Astrocyte of the hippocampus (primary cell): ENCODE measurements at places on chromosomes 4 and X.

GRCh38 chr4:83629945-83630721 is 94.2 kb downstream of the GPAT3 start:
- no peak for DNase-seq

DNA sequence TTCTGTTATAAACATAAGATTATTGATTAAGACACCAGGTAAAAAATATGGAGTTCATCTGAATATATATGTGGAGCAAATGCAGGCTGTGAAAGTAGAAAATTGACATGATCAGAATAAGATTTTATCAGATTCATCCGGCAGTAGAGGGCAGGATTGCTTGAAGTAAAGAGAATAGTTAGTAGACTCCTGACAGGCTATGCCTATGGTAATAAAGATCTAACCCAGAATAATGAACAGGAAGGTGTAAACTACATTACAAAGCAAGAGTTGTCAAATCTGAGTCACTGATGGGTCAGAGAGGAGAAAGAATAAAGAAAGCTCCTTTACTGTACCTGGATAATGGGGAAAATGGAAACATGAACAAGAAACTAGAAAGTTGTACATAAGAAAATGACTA is 20.8 kb upstream of the TMEM184C start:
- peak; percentile 29 for DNase-seq

DNA sequence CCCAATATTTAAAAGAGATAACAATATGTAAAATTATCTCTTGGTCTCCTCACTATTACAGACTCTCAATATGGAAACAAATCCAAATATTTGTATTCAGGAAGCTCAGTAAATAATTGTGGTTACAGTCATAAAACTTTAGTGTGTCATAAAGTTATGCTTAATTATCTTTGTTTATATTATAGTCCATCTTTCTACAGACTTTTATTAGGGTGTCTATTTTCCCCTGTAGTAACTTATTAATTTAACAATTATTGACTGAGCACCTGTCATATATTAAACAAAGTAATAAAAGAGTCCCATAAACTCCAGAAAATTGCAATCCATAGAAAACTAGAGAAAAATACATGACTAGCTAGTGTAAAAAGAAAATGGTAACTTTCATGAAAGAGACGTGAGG is 61.6 kb upstream of the GPM6A start:
- no peak for DNase-seq

- no peak for DNase-seq
Observed at GRCh38 chrX:23811108-23811651, 28.2 kb downstream of the SAT1 start.

GRCh38 chrX:9832811-9833210 is 46.6 kb downstream of the SHROOM2 start:
- DNase-seq: no peak

DNA sequence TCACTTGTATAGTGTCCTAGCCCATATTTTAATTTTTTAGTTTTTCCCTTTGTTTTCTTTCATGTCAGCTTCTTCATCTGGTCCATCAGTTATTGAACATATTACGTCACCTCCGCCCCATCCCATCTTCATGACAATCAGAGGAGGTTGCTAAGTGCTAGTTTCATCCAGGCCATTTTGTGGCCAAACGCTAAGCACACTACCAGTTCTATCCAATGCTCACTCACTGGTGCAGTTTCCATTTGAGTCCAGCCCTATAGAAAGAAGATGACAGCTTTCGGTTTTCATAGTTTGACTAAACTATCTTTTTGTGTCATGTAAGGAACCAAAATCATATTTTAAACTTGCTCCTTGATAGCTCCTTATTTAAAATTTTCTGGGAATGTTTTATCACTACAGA is 304.2 kb downstream of the TENM3 start:
- no peak for DNase-seq

DNA sequence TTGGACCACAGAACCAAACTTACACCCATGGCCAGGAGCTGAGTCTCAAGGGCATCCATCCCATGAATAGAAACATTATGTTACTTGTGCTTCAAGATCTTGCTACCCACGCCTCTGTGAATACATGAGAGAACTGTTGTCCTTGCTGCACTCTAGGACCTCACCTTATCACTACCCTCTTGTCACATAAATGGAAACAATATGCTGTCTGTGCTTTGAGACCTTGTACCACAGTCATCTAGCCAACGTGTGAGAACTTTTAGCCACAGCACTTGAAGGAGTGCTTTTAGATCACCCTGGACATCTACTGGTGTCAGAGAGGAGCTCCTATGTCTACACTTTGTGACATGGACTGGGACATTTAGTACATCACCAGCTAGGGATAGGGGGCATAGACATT is 30.7 kb upstream of the HUWE1 start:
- DNase-seq: no peak

DNA sequence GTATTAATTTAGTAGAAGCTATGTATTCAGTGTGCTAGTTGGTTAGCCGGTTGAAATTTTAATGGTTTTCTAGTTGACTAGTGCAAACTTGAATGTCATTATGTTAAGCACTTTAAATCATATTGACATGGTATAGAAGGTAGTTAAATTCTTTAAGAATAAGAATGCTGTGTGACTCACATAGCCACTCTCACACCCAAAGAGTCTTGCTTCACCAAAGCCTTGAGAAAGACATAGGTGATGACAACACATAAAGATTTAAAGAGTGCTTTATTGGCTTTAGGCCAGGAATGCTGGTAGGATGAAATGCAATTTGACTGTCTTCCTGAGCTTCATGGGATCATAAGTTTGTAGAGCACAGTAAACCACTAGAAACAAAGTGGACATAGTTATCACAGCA is 85.3 kb downstream of the DCAF8L2 start:
- no peak for DNase-seq

- DNase-seq: no peak
Observed at GRCh38 chr4:58981828-58982227, 1871.6 kb upstream of the IGFBP7 start.

DNA sequence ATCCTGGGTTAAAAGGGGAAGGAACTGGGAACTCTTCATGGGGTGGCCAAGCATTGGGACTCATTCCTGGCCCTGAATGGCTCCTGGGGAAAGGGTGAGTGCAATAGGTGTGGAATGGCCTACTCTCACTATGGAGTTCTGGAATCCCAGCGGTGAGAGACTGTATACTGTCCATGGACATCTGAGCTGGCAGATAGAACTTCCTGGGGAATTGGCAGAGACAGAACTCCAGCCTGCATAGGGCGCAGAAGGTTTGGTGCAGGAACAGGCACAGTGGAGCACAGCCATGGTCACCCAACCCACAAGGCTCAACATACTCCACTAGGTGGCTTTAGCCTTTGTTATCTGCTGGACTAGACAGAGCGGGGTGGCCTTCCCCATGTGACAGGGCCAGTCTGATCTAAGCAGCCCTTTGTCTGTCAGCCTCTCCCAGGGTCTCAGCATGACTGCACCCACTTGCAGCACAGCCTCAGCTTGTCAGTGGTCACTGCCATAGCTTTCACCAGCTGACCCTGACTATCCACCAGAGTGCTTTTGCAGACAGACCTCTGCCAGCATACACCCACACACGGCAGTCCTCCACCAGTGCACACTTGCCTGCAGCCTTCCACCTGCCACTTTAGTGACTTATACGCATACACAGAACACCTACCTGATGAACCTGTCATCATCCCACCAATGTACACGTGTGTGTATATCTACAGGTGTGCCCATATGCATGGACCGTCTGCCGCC is 48.4 kb downstream of the TECRL start:
- DNase-seq: no peak

- peak; percentile 14 for DNase-seq
Observed at GRCh38 chr4:116180157-116180601, 905.2 kb downstream of the TRAM1L1 start.

DNA sequence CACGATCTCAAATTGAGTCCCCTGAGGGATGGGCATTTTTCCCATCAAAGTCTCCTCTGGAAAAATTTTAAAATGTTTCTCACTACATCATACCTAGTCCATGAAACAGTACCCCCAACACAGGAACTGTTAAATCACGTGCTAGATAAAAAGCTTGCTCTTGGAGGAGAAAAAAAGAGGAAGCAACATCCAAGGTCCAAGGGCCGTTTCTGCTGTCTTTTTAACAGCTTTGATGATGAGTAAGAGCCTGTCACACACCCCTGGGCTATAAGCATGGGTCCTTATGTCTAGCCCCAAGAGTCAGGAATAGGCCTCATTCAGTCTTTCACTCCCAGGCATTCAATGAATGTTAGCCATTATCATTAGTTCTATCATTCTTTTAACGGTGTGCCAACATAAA is 128.9 kb downstream of the SH3KBP1 start:
- peak; percentile 24 for DNase-seq

- peak; percentile 18 for DNase-seq
Observed at GRCh38 chrX:125204681-125205132, 115.0 kb upstream of the TEX13C start.

GRCh38 chrX:120304256-120304655 is 7.0 kb downstream of the TMEM255A start:
- DNase-seq: no peak

GRCh38 chrX:134423606-134424005 is 36.4 kb upstream of the HPRT1 start:
- peak; percentile 20 for DNase-seq

GRCh38 chr4:124869961-124870495 is 157.5 kb upstream of the ANKRD50 start:
- no peak for DNase-seq

- DNase-seq: no peak
Observed at GRCh38 chr4:1237981-1238675, 10.8 kb downstream of the CTBP1 start.
